ENCODE measurements at places on chromosomes 5 and 9.

GRCh38 chr9:15889555-15889954, 336.7 kb downstream of the CCDC171 start:
- no peak for DNase-seq

- DNase-seq = no peak
These were observed 9.3 kb upstream of the FGF18 start for GRCh38 chr5:171410181-171410580.

DNA sequence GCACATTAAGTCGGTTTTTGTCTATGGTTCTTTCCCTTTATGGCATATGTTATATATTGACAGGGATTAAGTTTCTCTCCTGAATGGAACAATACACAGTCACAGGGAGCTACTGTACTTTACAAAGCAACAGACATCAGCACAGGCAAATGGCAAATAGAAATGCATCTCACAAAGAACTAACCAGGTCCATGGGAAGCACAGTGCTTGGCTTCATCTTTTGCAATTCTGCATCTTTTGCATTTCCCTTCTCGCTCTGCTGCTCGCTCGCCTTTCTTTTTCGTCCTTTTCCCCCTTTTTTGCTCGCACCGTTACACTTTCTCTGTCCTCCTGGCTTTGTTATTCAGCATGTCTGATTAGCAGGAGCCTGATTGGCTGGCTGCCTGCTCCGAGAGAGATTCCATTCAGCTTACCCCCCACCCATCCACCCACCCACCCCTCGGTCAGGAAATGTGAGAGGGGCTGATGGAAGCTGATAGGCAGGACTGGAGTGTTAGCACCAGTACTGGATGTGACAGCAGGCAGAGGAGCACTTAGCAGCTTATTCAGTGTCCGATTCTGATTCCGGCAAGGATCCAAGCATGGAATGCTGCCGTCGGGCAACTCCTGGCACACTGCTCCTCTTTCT, at the start of gene ADAMTSL1:
Gene ADAMTSL1 (plus strand): TSS at position 502 of the 628 bp plus-strand sequence. CDS start 80 bp downstream, at position 582.
- DNase-seq = no peak

DNA sequence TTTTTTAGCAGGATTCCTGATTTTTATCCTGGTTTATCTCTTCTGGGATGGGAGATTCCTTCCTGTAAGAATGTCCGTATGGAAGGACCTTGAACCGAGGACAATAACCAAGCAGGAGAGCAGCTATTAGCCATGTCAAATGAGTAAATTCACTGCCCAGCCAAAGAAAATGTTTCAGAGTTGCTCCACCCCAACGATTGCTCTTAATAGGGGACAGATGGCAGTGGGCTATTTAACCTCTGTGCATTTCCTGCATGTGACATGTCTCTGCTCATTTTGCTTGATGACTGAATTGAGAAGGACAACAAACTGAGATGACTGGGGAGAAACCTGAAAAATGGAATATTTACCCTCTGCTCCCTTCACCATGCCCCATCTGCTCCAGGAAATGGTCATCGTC, 479.9 kb upstream of the ZNF462 start:
- DNase-seq = no peak

DNA sequence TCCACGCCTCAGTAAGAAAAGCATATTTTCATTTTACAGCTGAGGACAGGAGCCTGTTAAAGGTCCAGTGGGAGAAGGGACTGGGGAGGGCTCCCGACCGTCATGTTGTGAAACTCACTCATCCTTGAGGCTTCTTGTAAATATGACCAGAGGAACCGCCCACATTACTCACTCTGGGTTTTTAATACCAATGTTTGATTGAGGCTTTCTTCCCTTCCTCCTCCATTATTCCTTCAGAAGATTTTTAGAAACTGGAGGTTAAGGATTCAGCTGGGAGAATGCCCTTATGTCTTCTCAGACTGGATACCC, 61.4 kb upstream of the GLRX start:
- no peak for DNase-seq

DNA sequence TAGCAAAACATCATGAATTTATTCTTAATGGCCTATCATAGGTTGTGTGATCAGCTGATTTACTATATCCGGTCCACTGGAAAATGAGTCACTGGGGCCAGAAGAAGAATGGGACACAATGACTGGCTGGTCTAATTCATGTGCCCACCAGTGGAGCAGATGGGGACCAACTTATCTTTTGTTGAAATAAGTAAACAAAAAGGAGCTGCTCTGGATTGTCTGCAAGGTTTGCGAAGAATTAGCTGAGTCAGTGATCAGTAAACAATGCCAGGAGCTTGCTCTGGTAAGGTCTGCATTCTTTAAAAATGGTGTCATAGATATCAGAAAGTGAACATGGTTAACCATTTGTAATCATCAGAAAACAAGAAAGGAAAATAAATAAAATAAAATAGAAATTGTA, 128.0 kb downstream of the RASEF start:
- no peak for DNase-seq

DNA sequence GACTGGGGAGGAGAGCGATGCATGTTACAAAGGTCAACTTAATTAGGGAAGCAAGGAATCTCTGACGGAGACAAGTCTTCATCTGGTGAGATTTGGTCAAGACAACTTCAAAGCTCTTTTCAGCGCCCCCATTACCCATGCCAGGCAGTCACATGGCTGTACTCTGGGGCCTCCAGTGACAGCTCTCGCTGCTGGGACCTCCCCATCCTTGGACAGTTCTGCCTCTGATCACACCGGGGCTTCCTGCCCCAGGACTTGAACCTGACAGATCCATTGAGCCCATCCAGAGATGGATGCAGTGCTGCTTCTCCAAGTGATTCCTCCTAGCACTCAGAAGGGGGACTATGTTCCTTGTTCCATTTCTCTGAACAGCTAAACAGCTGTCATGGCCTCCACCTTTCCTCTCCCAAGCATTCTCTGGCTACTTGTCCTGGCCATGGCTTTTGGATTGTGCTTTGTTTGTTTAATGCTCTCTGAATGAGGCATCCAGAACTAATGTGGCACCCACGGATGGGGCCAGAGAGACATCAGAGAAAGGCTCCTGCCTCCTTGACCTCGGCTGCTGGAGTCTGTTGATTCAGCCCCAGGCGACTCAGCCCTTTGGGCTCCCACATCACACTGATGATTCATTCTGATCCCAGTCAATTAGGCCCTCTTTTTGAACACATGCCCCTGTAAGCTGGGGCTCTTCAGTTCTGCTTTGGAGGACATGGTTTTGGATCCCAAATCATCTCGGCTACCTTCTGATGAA, 122.1 kb upstream of the ADAMTS16 start:
- DNase-seq = no peak

GRCh38 chr5:115070737-115071136, 99.0 kb downstream of the TRIM36 start:
- no peak for DNase-seq

GRCh38 chr9:136582977-136583735, 37.3 kb upstream of the NOTCH1 start:
- no peak for DNase-seq

- DNase-seq = no peak
These were observed 1.7 kb upstream of the ANGPTL2 start for GRCh38 chr9:127124111-127124531.

DNA sequence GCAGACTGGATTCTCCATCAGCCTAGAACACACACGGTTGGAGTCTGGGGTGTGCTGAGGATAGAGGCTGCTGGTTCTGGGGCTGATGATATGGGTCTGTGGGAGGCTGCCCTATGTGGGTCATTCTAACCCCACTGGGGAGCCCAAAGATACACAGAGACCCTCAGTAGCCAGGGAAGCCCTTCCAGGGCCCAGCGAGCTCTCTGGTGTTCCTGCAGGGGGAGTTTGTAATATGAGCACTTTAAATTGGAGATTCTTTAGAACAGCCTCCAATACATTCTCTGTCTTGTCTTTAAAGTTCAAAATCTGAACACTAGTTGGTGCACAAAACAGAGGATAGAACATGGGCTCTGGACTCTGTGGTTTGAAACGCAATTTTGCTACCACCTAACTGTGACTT, 2.4 kb downstream of the ACTL7A start:
- DNase-seq = no peak

- DNase-seq = no peak
These were observed at the start of gene CFAP157 for GRCh38 chr9:127706836-127707241. CFAP157 (plus strand) TSS chr9:127706988; CDS start chr9:127707032, 44 bp downstream.

DNA sequence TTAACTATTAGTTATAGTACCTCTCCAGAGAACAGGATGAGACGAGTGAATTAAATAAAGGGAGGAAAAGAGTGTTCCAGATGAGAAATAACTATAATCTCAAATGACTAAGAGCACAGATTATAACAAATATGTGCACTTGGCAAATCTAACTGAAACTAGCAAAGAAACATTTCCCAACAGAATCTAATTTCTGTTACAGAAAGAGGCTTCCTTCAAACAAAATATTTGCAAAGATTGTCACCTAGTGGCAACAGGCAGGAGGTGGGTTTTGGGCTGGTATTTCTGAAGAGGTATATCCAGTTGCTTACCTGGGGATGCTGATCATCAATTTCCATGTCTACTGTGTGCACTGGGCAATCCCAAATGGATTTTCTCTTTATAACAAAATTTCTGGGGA, 5.6 kb upstream of the SPDL1 start:
- no peak for DNase-seq

DNA sequence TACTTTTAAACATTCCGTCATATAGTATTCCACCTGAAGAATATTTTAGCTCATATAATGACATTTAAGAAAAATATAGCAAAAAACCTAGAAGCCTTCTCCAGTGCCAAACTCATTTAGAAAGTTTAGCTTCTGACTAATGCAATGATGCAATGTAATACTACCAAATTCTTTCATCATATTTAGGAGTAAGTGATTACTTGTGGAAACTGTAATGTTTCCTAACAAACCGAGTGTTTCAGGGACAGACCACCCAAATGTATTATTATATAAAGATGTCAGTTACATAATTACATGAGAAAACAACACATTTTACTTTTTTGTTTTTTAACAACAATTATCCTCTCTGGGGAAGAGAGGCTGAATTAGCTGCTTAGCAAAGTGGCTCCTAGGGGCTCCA, 316.2 kb downstream of the ARL15 start:
- no peak for DNase-seq

GRCh38 chr9:6805532-6805931, 47.8 kb downstream of the KDM4C start:
- DNase-seq = no peak

GRCh38 chr9:95297316-95297715, 20.2 kb downstream of the FANCC start:
- DNase-seq = no peak

GRCh38 chr5:170533383-170533782, 29.6 kb downstream of the KCNIP1 start:
- no peak for DNase-seq

- DNase-seq = no peak
These were observed 1.6 kb upstream of the MGAT1 start for GRCh38 chr5:180804129-180804618.

DNA sequence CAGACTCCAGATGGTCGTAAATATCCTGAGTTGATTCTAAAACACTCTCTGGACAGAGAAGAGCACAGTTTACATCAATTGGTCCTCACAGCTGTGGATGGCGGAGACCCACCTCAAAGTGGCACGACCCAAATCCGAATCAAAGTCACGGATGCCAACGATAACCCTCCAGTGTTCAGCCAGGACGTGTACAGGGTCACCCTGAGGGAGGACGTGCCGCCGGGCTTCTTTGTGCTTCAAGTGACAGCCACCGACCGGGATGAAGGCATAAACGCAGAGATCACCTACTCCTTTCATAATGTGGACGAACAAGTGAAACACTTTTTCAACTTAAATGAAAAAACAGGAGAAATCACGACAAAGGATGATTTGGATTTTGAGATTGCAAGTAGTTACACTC, 891 bp downstream of the PCDHGB2 start:
- no peak for DNase-seq

DNA sequence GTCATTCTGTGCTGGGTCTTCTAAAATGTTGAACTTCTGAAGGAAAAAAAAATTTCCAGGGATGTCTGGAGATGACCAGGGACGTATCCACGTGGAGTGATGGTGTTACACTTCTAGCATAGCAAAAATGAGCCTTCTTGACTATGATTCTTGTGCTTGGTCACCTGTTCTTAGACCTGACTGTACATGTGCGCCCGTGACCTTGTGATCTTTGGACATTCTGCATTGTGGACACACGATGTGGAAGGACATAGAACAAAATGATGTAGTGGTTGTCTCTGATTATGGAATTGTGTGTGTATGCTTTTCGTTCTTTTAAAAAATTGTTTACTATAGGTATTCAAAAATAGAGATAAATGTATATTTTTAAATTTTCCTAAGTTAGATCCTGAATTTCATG, 61.0 kb downstream of the SNX30 start:
- no peak for DNase-seq

DNA sequence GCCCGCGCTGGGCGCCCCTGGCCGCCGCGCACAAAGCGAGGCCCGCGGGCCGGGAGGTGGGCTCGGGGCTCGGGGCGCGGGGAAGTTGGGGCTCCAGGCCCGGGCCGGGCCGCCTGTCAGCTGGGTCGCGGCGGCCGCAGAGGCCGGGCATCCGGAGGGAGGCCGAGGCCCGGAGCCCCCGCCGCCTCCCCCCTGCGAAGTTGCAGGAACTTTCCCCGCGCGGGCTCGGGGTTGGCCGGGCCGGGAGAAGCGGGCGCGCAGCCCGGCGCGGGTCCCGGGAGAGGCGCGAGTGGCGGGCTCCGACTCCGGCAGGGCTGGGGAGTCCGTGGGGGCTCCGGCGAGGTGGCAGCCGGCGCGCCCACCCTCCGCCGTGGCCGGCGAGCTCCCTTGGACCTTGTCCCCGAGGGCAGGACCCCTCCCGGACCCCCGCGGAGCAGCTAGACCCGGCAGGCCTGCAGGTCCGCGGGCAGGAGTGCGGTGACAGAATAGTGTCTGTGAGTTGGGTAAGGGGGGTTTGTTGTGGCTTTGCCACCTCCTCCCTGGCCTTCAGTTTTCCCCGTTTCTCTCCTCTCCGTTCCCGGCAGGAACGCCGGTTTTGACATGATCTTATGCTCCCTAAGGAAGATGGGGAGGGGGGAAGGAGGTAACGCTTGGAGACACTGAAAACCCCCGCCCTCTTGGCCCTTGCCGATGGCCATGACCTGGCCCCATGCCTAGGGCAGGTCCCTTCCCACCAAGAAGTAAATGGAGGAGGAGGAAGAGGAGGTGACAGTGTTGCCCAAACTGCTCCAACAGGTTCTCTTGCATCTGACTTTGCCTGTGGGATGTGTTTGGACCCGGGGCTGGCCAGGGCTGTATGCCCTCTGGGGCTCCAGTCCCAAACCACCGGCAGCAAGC, 942 bp downstream of the PHF2 start:
- DNase-seq = no peak

DNA sequence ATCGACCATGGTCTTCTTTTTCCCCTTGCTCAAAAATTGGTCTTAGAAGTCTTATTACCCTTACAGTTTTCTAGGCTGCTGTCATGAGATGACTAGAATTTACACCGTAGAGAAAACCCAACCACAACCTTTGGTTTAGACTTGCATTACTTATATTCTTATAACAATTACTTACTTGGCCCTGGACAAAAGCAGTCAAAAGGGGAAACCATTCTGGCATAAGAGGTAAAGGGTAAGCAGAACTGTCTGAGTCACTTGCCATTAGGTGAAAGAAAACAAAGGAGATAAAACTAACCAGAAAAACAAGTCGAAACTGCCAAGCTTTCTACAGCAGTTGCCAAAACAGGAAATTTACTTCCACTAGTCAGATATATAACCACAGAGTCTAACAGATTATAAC, 17.9 kb downstream of the TMEM245 start:
- no peak for DNase-seq
